Activated naive CD4-positive, alpha-beta T cell treated with anti-CD3 and anti-CD28 coated beads for 36 hours (primary cell): ENCODE measurements at places on chromosomes 6 and 20.
A peak's percentile ranks its signal among the peaks of the same experiment; 100 is the strongest.

GRCh38 chr20:64256282-64256935 is 861 bp downstream of the PCMTD2 start:
- DNase-seq: no peak

DNA sequence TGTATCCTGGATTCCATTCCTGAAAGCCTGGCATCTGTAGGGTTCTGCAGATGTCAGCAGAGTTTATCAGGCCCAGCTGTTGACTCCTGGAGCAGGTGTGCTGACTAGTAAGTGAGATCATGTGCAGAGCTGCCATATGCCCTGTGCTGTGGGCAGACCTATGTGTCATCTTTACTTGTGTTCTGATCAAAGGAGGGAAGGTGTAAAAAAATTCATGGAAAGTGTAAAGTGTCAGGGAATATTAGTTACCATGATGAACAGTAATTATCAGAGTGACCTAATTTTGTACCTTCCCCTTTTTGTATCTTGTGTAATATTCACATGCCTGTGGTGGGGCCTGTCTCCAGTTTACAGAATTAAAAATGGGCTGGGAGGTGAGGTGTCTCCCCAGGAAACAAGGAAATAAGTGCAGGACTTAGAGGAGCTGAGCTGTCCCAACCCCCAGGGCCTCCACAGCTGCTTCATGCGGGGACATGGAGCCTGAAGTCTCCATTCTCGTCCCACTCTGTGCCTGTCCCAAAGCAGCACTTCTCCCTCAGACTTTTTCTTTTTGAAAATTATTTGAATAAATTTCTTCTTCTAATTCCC is 148.2 kb upstream of the GGTLC1 start:
- no peak for DNase-seq

DNA sequence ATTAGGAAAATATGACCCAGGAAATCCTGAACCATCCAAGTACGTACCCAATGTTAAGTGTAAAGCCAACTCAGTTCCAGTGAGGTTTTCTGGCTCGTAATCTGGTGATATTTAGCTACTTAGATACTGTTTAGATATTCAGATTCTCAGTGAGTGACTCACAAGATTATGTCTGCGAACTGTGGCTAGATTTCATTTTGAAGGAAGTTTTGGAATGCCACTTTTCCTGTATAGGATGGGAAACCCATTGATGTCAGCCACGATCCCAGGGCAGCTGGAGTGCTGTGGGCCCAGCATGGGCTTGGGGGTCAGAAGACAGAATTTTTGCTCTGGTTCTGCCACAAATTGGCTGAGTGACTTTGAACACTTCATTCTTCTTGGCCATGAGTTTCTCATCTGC is 76.3 kb downstream of the TMEM170B start:
- DNase-seq: no peak

DNA sequence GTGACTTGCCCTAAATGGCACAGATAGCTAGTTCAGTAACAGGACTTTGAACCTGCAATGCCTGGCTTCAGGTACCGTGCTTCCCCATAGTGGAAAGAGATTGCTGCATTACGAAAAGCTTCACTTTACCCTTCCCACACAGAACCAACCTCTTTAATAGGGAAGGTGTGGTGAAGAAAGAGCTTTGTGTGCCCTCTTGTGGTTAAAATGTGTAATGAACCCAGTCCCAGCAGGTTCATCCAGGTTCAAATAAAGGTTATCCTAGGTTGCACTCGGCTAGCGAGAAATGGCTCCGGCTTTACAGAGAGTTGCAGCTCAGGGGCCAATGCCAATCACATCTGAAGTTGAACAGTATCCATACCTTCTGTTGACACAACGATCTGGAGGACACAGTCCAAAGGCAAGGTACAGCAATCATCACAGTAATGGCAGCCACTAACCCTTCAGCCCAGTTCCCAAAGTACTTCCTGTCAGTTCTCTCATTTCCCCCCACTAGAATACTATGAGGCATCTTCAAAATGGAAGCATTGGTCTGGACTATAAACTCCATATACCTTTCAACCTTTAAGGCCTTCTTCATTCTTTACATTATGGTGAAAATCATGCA is 3.0 kb downstream of the DEFB115 start:
- DNase-seq: peak; percentile 6

DNA sequence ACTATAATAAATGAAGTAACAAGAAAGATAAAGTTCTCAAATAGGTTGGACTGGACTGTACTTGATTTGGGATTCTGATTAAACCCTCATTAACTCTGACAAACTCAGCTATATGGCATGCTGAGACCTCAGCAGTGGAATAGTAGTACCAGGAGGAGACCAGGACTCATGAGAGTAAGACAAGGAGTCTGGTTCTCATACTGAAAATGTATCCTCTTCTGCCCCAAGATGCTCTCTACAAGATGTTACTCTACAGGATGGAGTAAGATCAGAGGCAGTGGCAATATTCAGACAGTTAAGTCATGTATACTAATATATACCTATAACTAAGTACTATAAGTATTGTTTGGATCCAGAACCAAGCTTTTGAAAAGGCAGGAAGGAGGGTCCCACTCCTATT is 31.9 kb upstream of the SYNCRIP start:
- DNase-seq: no peak

- DNase-seq: no peak
Measured at GRCh38 chr6:7463785-7464184, 74.2 kb downstream of the RIOK1 start.

DNA sequence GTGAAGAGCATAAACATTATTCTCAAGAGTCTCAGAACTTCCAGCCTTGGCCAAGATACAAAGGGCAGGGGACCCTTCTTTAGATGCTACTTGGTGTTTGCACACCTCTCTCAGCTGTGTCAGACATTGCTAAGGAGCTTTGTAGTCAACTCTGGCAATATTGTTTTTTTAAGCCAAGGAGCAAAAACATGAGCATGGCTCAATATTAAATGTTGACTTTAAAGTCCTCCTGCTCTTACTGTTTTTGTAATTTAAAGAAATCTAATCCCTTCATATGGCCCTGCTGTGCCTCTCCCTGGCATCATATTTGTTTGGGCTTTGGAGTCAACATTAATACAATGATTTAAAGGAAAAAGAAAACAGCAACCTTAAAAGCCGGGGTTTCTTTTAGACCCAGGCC is 67.9 kb upstream of the TMEM170B start:
- no peak for DNase-seq

DNA sequence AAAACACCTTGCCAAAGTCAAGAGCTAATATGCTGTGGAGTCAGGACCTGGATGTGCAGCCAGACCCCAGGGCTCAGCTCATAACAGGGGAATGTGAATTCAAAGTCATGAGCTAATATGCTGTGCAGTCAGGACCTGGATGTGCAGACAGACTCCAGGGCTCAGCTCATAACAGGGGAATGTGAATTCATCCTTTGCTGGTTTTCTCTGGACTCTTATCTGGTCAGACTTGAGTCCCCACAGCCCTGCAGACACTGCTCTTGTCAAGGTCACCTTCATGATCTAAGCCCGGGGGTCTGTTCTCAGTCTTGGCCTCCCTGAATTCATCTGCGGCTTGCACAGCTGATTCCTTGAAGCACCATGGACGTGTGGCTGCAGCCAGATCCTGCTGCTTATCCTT is 19.2 kb upstream of the GGTLC1 start:
- no peak for DNase-seq

DNA sequence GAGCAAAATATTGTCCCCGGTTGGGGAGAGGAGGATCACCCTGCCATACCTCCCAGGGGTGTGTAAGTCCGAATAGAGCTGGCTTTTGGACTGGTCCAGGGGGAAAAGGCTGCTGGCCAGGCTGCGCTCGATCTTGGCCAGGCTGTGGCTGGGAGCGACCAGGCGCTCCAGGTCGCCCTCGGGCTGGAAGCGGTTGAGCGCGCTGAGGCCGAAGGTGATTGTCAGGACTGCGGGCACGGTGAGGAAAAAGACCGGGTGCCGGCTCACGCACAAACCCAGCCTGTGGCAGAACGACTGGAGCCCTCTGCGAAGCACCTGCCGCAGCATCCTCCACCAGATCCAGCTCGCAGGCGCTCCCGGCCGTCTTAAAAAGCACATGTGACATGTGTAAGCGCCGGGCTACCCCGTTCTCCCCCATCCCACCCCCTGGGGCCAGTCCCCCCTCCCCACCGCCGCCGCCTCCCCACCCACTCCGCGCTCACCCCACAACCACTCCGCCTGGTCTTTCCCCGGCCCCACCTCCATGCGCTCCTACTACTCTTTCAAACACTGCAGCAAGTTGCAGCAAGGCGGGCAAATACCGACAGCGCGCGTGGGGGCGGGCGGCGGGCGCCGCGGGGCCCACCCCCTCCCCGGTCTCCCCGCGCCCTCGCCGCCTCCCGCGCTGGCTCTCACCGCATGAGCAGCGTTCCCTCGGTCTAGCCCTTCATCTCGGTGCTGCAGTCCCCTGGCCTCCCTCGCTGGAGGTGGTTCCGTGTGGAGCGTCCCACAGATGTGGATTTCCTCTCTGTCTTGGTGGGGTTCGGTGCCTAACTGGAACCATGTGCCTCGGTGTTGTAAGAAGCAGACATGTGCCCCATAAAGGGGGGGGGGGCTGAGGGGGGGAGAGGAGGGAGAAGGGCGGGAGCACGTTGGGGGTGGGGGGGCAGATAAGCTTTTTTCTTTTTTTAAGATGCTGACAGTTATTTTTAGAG is 42.4 kb downstream of the PTCHD4 start:
- DNase-seq: no peak

- DNase-seq: no peak
Measured at GRCh38 chr6:156065849-156066248, 610.2 kb upstream of the NOX3 start.

DNA sequence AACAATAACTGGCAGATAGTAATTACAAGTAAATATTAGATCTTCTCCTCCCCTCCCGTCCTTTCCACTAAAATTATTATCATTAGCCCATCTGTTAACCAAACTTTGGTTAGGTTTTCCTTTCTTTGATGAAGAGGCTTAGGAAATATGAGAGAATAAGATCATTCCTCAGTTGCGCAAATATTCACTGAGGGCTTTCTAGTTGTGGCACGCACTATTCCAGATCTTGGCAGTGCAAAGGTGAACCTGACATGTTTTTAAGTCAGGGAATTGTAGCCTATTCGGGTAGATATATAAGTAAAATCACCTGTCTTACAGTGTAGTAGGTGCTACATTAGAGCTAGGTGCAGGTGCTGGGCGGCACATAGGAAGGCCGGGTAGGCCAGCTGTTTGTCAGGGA is 31.1 kb downstream of the RNF217 start:
- DNase-seq: no peak

- DNase-seq: no peak
Measured at GRCh38 chr6:93792746-93793145, 373.4 kb upstream of the EPHA7 start.

GRCh38 chr20:47049771-47050170 is 155.1 kb downstream of the EYA2 start:
- no peak for DNase-seq

GRCh38 chr6:116881236-116881635 is 4.2 kb downstream of the RFX6 start:
- DNase-seq: no peak

GRCh38 chr6:11718463-11718862 is 60.1 kb downstream of the ADTRP start:
- no peak for DNase-seq

DNA sequence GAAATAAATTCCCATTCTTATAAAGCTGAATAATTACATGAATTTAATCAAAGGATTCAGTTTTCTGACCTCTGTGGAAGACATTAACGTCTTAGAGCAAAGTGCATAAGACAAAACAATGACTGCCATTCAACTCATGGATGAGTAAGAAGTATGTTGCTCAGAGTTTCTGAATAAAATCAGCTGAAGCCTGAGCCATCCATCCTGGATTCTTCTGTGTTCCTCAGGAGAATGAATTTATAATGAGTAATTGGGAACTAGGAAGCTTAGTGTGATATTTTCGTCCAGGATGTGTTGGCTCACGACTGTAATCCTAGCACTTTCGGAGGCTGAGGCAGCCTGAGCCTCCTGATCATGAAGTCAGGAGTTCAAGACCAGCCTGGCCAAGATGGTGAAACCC is 62.8 kb downstream of the PERP start:
- DNase-seq: no peak

DNA sequence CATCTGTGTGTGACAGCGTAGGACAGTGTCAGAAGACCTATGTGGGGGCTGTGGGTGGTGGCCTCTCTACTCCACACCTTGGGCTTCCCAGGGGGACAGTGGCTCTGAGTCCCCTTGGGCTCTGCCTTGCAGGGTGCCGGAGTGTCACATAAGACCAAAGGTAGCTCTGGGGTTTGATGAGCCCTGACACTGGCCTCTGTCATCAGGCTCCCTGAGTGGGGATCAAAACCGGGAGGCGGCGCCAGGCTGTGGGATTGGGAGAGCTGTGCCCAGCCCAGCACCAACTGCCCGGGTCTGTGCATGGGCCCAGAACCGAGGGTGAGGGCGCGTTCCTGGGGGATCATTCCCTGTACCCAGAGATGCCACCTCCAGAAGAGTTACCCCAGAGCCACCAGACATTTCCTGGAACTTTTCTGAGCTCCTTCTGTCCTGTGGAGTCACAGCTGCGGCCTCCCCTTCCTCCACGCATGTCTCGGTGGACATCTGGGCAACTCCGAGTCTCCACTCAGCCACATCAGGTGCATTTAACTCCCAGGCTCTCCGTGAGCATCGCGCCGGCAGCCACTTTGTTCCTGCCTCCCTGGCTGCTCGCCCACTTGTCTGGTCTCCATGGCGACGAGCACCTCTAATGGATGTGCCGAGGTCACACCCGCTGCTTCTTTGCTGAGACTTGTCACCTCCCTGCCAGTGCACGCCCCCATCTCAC is 94.7 kb downstream of the TMEM242 start:
- DNase-seq: no peak

DNA sequence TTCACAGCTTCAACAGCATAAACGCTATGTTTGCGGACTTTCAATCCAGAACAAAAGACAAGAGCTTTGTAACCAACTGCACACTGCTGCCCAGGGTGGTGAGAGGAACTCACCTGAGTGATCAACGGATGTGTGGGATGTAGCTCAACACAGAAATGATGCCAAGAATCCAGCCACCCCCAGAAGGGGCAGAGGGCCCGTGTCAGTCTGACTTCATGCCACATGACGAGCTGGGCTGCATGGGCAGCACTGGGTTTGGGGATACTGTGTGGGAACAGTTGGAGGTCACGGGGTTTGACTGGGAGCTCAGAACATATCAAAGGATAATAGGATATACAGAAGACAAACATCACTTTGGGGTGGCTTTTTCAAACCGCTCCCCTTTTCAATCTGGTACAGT is 79.4 kb upstream of the TRAF3IP2 start:
- DNase-seq: no peak

- no peak for DNase-seq
Measured at GRCh38 chr6:135665935-135666334, 168.4 kb upstream of the AHI1 start.
